Right atrium auricular region (tissue), 2 donors: ENCODE measurements at places on chromosomes 3 and 15. TPM values are rescaled to one million over a fixed set of nuclear protein-coding genes. Genes with fewer than 3 reads are reported as not detected.

Gene GPR176
- total RNA-seq, result 6.7 TPM

Gene KIF23
- 3.6 TPM for total RNA-seq

Gene PLSCR2
- not detected for total RNA-seq

Gene CELSR3
- 0.11 TPM for total RNA-seq

Gene GRK7
- total RNA-seq, result not detected

Gene TGM4
- not detected for total RNA-seq

Gene LDHAL6B
- total RNA-seq, result not detected

Gene SPINT1
- 13.0 TPM for total RNA-seq

Gene LIPH
- total RNA-seq, result 0.41 TPM

Gene NRG4
- total RNA-seq, result 0.63 TPM

Gene DAZL
- total RNA-seq, result not detected

Gene NISCH
- total RNA-seq, result 49.6 TPM

Gene STAB1
- total RNA-seq, result 62.6 TPM

Gene MESP1
- total RNA-seq, result 2.4 TPM

Gene CALML4
- total RNA-seq, result 2.1 TPM

Gene MFGE8
- total RNA-seq, result 552 TPM

Gene FYCO1
- 116 TPM for total RNA-seq

Gene CAPN3
- 8.6 TPM for total RNA-seq

Gene GNAT1
- total RNA-seq, result not detected

Gene GOLGA8T
- total RNA-seq, result 0.39 TPM

Gene ARIH1
- total RNA-seq, result 40.7 TPM

Gene HYAL3
- total RNA-seq, result 0.74 TPM

Gene SOX14
- not detected for total RNA-seq

Gene HES1
- 32.1 TPM for total RNA-seq

Gene SKOR1
- total RNA-seq, result not detected

Gene SLC2A2
- not detected for total RNA-seq

Gene STRIT1
- total RNA-seq, result not detected

Gene DNAJB8
- total RNA-seq, result not detected

Gene NAALADL2
- 2.5 TPM for total RNA-seq

Gene ELL3
- 2.4 TPM for total RNA-seq

Gene PFKFB4
- total RNA-seq, result 1.2 TPM

Gene MST1R
- 1.2 TPM for total RNA-seq

Gene CILP
- total RNA-seq, result 2.2 TPM

Gene DPPA2
- total RNA-seq, result not detected

Gene TCAIM
- total RNA-seq, result 37.6 TPM

Gene PLSCR4
- 31.5 TPM for total RNA-seq
